ENCODE measurements at places on chromosomes 3 and 15.
A peak's percentile ranks its signal among the peaks of the same experiment; 100 is the strongest.

- no peak for DNase-seq
Observed at GRCh38 chr3:134199240-134199639, 51.4 kb downstream of the RYK start.

DNA sequence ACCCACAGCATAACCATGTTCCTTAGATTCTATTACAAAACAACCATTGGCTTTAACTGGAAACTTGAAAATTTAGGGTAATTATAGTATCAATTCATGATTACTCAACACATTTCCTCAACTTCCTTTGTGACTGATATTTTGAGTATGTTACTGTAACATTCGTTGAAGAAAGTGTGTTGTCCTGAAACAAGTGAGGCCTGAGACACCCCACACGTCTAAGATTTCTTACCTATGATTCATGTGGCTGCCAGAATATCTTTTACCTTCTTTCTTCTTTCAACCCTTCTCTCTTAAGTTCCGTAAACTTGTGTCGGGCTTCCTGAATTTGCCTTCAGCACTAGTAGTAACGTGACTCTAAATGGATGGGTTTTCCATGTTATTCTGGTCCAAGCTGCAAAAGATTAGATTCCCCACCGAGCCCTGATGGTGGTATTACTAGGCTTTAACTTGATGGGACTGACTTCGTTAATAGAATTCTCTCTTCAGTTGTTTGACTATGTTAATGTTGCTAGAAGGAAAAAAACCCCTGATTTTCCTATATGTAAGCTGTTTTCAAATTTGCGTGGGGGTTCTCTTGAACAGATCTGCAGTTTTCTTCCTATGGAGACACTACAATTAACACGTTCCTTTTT lies 296.0 kb upstream of the ICE2 start:
- no peak for DNase-seq

GRCh38 chr3:41050144-41050543 lies 149.2 kb upstream of the CTNNB1 start:
- no peak for DNase-seq

DNA sequence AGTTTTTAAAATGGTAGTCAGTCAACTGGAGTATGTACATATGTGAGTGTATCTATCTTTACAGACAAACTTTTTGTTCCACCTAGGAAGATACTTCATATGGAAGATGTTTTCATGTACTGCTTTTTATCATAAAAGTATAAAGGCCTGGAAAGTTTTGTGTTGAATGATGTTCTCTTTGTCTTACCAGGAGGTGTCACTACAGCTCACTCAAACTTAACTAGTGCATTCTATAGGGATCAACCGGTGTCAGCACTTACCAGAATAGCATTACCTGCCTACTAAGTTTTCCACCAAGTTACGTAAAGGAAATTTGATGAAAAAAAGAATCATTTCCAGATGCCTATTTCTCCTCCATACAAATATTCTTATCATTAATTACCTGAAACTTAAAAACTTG lies 522.6 kb upstream of the SEMA6D start:
- peak; percentile 6 for DNase-seq

- no peak for DNase-seq
Observed at GRCh38 chr3:64853456-64853855, 165.7 kb upstream of the ADAMTS9 start.

Measured in KBM-7 (cell line).